OCI-M1 (cell line): ENCODE measurements at places on chromosomes 5 and 9.
A peak's percentile ranks its signal among the peaks of the same experiment; 100 is the strongest.

DNA sequence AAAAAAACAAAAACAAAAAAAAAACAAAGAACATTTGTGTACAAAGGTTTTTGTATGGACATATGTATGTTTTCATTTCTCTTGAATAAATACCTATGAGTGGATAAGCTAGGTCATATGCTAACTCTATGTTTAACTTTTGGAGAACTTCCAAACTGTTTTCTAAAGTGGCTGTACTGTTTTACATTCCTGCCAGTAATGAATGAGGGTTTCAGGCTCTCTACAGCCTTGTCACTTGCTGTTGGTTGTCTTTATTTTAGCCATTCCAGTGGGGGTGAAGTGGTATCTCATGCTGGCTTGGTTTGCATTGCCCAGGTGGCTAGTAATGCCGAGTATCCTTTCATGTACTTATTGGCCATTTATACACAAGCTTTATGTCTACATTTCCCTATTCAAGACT lies 9.1 kb upstream of the TRIO start:
- DNase-seq = no peak

DNA sequence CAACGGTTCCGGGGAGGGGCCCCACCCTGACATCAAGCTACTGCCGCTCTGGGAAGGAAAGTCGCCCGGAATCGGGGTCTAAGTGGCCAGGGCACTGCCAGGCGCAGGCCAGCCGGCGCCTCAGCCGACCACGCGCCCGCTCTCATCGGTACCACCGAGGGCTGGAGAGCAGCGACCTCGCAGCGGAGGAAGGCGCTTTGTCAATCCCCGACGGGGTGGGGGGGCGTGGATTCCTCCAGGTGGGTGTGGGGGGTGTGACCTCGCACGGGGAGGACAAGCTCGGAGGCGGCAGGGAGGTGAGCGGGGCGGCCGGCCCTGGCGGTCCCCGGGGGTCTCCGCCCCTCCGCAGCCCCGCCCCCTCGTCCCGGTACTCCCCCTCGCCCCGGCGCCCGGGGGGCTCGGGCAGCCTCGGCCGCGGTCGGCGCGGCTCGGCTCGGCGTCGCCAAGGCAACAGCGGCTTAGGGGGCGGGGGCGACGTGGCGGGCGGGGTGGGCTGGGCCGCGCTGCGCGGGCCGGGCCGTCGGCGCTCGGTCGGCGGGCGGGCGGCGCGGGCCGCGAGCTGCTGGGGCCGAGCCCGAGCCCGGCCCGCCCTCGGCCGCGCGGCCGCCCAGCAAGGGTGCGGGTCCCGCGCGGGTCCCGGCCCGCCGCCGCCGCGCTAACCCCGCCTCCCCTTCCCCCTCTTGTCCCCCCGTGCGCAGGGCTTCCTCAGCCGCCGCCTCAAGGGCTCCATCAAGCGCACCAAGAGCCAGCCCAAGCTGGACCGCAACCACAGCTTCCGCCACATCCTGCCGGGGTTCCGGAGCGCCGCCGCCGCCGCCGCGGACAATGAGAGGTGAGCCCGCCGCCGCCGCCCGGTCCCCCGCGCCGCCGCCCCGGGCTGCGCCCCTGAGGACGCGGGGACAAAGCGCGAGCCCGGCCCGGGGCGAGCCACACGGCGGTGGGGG lies 47.5 kb downstream of the DAB2IP start:
- no peak for DNase-seq

DNA sequence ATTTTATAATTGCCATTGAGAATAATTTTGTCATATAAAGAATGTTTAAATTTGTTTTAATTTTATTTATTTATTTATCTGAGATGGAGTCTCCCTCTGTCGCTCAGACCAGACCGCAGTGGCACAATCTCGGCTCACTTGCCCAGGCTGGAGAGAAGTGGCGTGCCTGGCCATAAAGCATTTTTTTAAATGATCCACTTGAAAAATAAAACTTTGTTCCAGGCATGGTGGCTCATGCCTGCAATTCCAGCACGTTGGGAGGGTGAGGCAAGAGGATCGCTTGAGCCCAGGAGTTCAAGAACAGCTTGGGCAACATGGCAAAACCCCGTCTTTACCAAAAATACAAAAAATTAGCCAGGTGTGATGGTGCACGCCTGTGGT lies 2.1 kb upstream of the SIT1 start:
- DNase-seq = no peak

- DNase-seq = no peak
Observed at GRCh38 chr5:143041972-143042770, 272.0 kb downstream of the ARHGAP26 start.

DNA sequence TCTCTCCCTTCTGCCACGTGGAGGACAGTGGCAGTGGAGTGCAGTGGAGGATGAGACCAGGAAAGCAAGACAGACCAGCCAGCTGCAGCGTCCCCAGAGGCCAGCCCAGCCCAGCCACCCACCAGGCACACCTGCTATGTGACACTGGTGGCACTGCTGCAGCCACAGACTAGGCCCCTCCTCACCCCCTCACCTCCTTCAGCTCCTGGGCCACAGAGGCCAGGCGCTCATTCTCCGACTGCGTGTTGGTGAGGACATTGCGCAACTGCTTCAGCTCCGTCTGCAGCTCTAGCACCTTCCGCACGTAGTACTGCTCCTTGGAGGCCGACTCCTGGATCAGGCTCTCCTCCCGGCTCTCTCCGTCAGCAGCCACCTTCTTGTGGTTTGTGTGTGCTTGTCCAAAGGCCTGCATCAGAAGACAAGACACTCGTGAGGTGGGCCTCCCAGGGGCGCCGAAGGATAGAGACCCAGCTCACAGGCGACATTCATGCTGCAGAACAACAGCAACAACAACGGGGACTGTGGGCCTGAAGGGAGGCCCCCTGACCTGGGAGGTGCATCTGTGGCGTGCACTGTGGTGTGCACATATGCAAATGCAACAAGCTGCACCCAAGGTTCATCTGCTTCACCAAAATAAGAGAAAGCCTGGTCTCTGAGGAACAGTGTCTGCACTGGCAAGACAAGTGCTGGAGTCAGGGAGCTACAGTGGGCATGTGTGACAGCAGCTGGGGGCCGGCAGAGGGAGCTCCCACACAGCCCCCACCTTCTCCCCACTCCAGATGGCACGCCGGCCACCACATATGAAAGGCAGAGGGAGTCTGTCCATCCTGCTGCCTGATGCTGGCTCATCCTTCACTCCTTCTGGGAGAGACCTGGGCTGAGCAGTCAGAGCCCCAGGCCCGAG lies 35.5 kb downstream of the BICD2 start:
- no peak for DNase-seq

DNA sequence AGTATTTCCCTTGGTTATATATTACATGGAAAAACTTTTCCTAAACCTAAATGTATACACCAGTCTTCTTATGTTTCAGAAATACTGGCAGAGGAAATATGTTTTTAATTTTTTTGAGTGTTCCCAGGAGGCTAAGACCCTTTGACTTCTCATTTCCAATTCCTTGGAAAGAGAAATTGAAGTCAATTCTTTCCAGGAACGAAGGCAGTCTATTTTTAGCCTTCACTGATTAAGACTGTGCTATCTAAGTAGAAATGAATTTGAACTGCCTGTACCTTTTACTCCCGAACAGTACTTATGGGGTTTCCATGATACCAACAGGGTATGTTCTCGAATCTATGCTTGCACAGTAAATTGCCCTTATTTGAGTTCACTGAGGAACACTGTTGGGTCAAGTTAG lies 340.3 kb upstream of the CD180 start:
- peak; percentile 67 for DNase-seq

DNA sequence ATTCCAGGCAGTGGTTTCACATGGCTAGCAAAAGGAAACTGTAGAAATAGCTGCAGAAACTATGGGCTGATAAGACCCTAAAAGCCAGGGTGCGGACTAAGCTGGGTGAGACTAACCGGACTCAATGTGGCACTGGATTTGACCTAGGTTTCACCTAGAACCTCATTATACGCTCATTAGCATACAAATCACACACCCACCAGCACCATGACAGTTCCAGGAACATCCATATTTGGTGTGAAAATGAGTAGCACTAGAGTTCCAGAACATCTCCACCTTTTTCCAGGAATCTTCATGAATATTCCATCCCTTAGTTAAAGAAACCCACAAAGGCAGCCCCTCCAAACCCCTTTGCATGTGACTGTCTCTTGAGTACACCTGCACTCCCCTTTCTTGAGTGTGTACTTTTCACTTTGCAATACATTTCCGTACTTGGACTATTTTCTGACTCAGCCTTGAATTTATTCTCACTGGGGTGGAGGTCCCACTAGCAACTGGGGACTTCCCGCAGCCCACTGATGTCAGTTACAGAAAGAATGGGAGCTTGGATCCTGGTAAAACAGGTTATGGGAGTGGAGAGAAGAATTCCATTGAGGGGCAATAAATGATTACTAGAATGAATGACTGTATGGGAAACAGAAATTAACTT lies 58.0 kb upstream of the SPATA31C2 start:
- no peak for DNase-seq

- DNase-seq = no peak
Observed at GRCh38 chr9:106906129-106906528, 43.2 kb downstream of the ZNF462 start.

GRCh38 chr5:95760273-95761191 lies 29.4 kb downstream of the RHOBTB3 start:
- DNase-seq = peak; percentile 54

GRCh38 chr9:18623221-18624079 lies 149.5 kb downstream of the ADAMTSL1 start:
- DNase-seq = no peak

DNA sequence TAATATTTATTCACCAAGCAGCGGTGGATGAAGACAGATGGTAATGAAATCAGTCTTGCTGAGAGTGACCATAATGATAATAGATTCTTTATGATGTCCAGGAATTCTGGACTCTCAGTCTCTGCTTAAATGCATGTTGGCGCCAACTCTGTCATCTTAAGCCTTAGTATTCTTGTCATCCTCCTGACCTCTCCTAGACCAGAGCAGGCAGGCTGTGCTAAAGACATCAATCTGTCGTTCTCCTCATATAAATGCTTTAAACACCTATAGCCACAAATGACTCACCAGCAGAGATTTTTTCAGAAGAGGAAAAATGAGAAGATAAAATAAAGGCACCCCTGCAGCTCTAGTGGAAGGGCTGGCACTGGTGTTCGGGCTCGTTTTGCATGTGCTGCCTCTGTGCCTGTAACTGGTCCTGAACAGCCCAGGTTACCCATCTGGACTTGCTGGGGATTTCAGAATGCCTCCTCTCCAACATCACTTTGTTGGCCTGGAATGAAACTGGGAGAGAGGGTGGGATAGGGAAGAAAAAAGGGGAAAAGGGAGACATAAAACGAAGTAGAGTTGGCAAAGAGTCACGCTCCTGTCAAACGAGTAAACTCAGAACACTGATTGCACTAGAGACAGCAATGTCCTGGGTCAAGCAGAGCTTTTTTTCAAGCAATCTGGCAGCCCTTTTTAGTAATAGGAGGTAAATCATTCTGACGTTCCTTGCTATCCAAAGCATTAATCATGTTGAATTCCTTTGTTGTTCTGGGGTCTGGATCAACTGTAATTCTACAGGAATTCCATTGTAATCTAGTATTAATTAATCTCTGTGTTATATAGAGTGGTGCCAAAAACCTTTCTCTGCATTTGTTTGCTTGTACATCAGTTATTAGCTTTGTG lies 195.5 kb upstream of the CLINT1 start:
- no peak for DNase-seq

GRCh38 chr9:118268046-118268445 lies 563.8 kb downstream of the TLR4 start:
- no peak for DNase-seq

DNA sequence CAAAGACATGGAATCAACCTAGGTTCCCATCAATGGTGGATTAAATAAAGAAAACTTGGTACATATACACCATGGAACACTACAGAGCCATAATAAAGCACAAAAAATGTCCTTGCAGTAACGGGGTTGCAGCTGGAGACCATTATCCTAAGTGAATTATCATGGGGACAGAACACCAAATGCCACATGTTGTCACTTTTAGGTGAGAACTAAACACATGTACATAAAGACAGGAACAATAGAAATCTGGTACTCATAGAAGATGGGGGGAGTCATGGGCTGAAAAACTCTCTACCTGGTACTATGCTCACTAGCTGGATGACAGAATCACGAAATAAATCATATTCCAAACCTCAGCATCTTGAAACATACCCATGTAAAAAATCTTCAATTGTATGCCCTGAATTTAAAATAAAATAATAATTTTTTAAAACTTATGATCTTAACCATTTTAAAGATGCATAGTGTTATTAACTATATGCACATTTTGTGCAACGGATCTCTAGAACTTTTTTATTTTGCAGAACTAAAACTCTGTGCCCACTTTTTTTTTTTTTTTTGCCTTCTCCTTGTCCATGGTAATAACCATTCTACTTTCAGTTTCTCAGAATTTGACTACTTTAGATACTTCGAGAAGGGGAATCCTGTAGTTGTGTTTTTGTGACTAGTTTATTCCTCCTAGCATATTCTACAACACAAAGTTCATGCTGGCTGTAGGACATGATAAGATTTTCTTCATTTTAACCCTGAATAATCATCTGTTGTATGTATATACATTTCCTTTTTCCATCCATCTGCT lies 1081.6 kb upstream of the ACO1 start:
- peak; percentile 24 for DNase-seq

GRCh38 chr5:68419637-68420452 lies 204.3 kb downstream of the PIK3R1 start:
- DNase-seq = peak; percentile 83

DNA sequence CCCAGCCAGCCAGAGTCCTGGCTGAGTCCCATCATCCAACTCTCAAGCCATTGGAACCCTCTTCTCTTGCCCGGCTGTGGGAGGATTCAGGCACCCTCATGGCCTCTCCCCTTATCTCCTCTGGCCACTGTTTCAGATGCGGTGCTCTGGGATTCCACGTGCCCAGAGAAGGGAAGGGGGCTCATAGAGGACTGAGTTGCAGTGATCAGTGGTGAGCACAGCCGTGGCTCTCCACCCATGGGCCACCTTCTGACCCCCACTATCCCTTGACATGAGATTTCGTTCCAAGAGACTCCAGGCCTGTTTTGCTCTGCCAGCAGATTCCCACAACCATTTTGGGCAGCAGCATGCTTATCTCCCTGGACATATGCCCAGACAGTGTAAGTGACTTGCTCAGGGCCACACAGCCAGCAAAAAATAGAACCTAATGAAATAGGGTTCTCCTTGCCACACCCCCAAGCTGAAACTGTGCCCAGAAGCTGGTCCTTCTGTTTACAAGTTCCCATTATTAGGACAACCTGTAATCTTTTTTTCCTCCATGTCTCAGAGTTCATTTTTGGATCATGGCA lies 2.7 kb downstream of the GPX3 start:
- peak; percentile 78 for DNase-seq

GRCh38 chr5:911601-912000 lies 18.9 kb downstream of the TRIP13 start:
- DNase-seq = no peak
